ENCODE measurements at places on chromosomes 13 and 19.

DNA sequence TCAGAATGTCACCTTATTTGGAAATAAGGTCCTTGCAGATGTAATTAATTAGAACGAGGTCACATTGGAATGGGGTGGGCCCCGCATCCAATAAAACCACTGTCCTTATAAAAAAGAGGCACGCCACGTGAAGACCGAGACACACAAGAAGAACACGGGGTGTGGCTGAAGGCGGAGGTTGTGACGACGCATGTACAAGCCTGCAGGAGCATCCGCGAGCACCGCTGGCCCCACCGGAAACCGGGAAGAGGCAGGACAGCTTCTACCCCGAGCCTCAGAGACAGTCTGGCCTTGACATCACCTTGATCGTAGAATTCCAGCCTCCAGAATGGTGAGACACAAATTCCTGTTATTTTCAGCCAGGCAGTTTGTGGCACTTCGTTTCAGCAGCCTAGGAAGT is 177.9 kb downstream of the COL4A1 start:
- DNase-seq: no peak

GRCh38 chr19:1873524-1874473 is 10.4 kb upstream of the KLF16 start:
- no peak for DNase-seq

- no peak for DNase-seq
Measured at GRCh38 chr13:89565476-89566100, 1781.9 kb upstream of the MIR17HG start.

DNA sequence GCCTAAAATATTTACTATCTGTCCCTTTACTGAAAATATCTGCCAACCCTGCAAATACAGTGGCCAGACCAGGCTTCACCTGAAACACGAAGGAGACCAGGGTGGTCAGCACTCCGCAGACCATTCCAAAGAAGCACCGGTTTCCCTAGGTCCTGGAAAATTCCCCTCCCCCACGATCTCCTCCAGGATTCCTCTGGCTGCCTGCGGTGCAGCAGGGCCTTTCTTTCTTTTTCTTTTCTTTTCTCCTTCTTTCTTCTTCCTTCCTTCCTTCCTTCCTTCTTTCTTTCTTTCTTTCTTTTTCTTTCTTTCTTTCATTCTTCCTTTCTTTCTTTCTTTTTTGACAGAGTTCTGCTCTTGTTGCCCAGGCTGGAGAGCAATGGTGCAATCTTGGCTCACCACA is 152.7 kb downstream of the USP12 start:
- no peak for DNase-seq

DNA sequence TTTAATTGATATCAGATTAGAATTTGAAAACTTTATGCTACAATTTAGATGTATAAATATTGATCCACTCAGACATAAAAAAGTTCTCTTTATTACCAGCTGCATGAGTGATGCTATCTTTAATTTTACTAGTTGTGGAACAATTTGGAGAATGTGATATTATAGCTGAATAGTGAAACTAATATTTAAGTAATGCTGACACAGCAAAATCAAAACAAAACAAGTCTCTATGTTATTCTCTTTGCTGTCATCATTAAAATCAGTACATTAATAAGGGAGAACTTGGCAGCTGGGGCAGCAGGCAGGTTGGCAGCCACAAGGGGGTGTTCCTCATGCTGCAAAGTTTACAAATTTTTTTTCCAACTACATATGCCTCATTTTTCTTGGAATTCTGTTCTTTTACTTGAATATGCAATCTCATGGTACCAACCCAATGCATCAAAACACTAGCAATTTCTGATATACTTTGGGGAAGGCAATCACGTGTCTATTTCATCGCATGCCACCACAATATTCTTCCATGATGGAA is 585.3 kb downstream of the FGF9 start:
- DNase-seq: no peak

GRCh38 chr19:56130006-56130405 is 8.9 kb upstream of the ZNF787 start:
- no peak for DNase-seq

All from head of caudate nucleus (tissue), 42 donors.